Testis (tissue), 5 donors: ENCODE measurements at places on chromosomes 16 and 17.
A peak's percentile ranks its signal among the peaks of the same experiment; 100 is the strongest.

- no peak for DNase-seq
Observed at GRCh38 chr16:56462064-56462796, 10.9 kb downstream of the OGFOD1 start.

GRCh38 chr17:74543406-74543805, 2.5 kb downstream of the CD300C start:
- no peak for DNase-seq

DNA sequence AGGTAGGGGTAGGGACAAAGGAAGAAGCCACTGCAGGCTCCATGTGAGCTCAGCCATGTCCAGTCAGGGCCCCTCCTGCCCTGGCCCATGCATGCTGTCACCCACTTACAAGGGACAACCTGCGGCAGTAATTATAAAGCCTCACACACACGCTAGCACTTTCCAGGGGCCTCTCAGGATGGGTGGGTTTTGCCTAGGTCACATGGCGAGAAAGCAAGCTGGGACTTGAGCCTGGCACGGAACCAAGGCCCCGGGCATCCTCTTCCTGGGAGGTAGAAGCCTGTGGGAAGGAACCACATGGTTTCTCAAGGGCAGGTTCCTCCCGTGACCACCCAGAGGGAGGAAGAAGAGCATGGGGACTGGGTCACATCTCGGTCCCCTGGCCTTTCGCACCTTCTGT, 7.0 kb downstream of the ZNF319 start:
- no peak for DNase-seq

DNA sequence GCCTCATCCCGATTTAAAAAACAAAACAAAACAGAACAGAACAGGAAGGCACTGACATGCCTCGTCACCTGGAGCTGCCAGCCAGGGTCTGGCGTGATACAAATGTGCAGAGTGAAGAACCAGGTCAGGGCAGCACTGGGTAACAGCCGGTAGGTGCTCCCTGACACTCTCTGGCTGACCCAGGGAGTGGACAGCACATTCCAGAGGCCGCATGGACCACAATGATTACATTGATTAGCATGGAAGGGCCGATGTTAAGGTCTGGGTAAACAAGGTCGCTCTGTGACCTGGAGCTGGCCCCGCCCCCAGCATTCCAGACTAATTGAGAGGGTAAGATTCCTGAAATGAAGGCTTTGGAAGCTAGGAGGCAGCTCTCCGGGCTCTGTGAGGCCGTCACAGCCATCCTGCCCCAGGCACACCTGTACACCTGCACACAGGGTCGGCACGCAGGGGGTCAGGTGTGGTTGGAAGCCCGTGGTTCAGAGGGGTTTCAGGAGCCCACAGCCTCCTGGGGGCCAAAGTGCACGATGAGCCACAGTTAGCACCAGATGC, 21.4 kb downstream of the PIEZO1 start:
- DNase-seq = no peak

- no peak for DNase-seq
Observed at GRCh38 chr16:47392081-47392480, 68.8 kb downstream of the ITFG1 start.

DNA sequence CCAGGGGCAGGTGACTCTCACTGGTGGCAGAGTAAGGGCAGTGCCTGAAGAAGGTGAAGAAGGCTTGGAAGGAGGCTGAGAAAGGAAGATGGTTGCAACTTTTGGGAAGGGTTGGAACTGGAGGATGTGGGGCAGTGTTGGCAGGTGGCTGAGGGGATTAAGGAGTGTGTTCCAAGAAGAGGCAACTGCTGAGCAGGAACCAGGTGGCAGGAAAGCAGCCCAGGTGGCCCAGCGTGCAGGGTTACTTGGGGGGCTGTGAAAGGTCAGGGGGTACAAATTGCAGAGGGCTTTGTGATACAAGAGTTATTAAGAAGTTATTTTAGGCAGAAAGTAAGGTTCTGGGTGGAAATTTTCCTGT, 28.6 kb downstream of the WSCD1 start:
- no peak for DNase-seq

GRCh38 chr17:34067011-34067410, 188.1 kb upstream of the CCL2 start:
- DNase-seq = no peak

- DNase-seq = no peak
Observed at GRCh38 chr16:53925107-53925410, 221.1 kb downstream of the FTO start.

GRCh38 chr16:66926171-66926947, 1.0 kb upstream of the RRAD start:
- DNase-seq = peak; percentile 65

DNA sequence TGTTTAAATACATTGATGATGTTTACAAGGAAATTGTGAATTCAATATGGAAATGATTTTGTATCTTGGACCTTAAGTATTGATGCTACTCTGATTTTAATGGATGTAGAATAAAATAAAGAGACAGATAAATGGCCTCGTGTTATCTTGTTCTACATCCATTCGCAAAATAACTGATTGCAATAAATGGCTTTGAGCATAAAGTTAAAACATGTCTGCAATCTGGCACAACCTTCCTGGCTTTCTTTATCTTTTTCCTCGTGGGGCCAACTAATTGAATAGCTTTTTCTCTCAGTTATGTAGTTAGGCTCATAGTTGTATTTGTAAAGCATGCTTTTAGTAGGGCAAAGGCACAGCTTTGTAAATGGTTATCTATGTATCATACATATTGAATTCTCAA, 691.4 kb downstream of the CDH8 start:
- no peak for DNase-seq

GRCh38 chr17:44390250-44390870, 911 bp upstream of the ITGA2B start:
- DNase-seq = no peak

GRCh38 chr17:71550675-71551074, 570.1 kb upstream of the SOX9 start:
- no peak for DNase-seq

- DNase-seq = no peak
Observed at GRCh38 chr16:48153774-48154173, 2.0 kb downstream of the ABCC12 start.

DNA sequence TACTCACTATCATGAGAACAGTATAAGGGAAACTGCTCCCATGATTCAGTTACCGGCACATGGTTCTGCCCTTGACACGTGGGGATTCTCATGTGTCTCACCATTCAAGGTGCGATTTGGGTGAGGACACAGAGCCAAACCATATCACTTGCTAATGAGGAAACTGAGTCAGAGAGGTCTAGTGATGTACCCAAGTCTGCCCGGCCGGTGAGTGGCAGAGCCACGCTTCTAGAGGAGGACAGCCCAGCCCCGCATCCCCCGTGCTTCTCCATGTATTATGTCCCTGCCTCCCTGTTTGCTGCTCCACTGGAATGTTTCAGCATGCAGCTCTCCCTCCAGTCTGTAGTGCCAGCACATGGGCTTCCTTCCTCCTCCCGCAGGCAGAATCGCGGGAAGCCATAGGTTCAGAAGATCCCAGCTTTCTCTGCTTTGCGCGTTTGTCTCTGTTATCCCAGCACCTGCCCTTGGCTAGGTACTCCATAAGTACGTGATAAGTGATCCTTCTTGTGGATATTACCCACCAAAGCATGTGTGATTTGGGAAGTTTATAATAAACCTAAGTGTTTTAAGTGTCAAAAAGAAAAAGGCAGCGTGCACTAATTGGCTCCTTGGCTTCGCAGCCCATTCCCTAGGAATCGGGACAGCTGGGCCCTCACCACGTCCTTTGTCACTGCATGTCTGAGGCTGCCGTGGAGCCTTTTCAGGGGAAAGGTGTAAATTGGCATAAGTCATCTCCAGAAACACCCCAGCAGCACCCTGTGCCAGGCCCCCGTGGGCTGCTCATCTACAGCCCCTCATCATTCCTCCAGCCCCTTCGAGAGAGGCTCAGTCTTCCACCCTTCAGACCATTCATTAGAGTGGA, 103.8 kb downstream of the CLEC16A start:
- no peak for DNase-seq

DNA sequence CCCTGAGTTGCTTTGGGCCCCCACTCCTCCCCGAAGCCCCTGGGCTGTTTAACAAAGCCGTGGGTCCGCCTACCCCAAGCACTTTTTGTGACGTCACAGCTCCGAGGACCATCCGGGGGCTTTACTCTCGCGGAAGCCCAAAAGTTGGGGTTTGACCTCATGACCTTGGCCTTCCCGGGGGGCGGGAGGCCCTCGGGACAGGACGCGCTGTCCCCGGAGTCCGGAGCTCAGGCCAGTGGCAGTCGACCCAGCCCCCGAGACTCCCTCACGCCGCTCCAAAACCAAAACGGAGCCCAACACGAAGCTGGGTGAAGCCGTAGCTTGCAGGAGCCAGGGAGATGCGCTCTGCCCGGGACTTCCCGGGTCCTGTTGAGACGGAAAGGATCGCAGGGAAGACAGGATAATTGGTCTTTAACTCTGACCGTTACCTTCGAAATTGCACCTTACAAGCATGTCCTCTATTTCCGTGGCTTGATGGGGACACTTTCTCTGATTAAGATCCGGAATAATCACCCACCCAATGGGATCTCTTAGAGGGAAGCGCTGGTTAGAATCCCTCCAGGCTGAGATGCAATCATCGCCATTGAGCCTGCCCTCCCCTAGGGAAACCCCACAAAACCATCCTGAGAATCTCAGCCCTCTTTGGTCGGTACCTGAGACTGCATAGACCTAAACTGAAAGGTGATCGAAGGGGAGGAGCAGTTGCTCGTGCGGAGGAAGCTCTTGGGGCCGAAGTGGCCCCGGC, 4.9 kb upstream of the SOX9 start:
- DNase-seq = peak; percentile 41

DNA sequence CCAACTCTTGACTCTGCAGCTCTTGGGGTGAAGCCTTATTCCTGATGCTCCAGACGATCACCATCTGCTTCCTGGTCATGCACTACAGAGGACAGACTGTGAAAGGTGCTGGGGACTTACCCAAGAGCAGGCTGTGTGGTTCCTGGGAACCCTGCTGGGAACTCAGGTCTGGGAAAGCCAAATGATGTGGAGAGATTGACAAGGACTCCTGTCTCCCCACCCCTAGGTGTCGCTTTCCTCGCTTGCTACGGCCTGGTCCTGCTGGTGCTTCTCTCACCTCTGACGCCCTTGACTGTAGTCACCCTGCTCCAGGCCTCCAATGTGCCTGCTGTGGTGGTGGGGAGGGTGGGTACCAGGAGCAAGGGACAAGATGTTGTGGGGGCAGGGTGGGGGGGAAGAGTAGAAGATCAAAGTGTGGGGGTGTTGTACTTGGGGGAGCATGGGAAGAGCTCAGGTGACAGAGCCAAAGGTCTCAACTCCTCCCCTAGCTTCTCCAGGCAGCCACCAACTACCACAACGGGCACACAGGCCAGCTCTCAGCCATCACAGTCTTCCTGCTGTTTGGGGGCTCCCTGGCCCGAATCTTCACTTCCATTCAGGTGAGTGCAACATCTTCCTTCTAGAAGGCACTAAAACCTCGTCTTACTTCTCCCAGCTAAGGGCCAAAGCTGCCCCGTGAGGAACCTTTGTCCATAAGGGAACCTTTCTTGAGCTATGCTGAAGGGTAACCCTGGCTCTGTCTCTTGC, 3.0 kb downstream of the SOX15 start:
- no peak for DNase-seq

GRCh38 chr16:59697236-59697635, 963.1 kb upstream of the GOT2 start:
- DNase-seq = no peak

GRCh38 chr16:16036359-16036792, 87.0 kb downstream of the ABCC1 start:
- no peak for DNase-seq

- DNase-seq = no peak
Observed at GRCh38 chr17:4165301-4166010, 22.5 kb downstream of the CYB5D2 start.

DNA sequence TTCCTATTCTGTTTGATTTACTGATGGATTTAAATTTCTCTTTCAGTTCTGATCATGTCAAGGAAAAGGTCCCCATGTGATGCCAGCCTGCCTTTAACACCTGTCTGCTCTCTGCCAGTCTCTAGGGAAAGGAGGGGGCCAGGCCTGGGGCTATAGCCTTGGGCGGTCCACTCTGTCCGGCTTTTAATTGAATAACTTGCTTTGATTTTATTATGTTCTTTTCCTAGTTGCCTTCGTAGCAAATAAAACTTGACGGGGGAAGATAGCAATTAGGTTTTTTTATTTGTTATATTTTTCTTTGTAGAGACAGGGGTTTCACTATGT, 47.6 kb downstream of the ABAT start:
- DNase-seq = no peak

GRCh38 chr17:34580685-34581445, 1.5 kb downstream of the TMEM132E start:
- DNase-seq = peak; percentile 26

DNA sequence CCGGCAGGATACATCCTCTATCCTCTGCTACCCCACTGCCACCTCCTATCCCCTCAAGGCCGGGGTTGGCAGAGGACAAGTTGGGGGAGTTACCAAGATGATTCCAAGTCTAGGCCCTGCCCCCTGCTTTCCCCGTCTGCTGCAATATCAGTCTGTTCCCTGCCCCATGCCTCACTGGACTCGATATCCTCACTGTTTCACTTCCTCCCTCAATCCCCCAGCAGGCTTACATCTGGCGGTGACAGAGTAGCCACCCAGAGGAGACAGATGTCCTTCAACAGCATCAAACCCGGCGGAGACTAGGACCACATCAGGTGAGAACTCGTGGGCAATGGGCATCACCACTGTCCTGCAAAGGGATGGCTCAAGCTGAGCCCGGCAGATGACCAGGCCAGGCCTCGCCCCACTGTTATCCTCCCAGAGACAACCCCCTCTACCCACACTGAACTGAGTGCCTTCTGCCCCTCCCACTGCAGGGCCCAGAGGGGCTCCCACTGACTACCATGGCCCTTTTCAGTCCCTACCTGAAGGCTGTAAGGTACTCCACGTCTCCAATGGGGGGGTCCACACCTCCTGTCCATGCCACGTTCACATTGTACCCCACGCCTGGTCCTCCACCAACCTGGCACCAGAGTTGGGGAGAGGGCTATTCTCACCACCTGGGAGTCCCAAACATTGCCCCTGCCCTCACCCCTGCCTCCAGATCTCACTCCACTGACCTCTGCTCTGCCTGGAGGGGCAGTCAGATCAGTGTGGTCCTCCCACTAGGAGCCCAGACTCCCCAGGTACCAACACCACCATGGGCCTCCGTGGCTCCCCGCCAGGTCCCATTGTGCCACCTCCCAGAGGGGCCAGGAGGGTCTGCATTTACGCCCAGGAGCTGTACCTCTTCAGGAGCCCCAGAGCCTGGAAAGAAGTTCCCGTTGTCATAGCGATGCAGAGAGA, 9.6 kb downstream of the G6PC3 start:
- no peak for DNase-seq

- peak; percentile 40 for DNase-seq
Observed at GRCh38 chr17:39927929-39928857, 661 bp downstream of the LRRC3C start.

GRCh38 chr16:87698676-87699199, 67.0 kb downstream of the KLHDC4 start:
- DNase-seq = no peak
